ENCODE measurements at places on chromosomes 6 and 20. TPM values are rescaled to one million over a fixed set of nuclear protein-coding genes. Genes with fewer than 3 reads are reported as not detected.

GRCh38 chr6:33678233-33678931, 33.1 kb downstream of the UQCC2 start:
- ATAC-seq: no peak

Gene CD109
- 13.7 TPM for total RNA-seq

Gene TREML2
- total RNA-seq: not detected

- no peak for ATAC-seq
These were observed 87.7 kb downstream of the THEMIS start for GRCh38 chr6:127812985-127813698.

GRCh38 chr6:16669227-16669626, 92.0 kb downstream of the ATXN1 start:
- ATAC-seq: no peak
